ENCODE measurements at places on chromosomes 7 and 10. TPM values are rescaled to one million over a fixed set of nuclear protein-coding genes. Genes with fewer than 3 reads are reported as not detected.

DNA sequence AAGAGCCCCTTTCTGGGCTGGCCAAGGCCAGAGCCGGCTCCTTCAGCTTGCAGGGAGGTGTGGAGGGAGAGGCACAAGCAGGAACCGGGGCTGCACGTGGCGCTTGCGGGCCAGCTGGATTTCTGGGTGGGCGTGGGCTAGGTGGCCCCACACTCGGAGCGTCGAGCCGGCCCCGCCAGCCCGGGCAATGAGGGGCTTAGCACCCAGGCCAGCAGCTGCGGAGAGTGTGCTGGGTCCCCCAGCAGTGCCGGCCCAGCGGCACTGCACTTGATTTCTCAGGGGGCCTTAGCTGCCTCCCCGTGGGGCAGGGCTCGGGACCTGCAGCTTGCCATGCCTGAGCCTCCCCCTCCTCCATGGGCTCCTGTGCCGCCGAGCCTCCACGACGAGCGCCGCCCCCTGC lies 48.1 kb downstream of the SH2D4B start:
- DNase-seq: no peak

DNA sequence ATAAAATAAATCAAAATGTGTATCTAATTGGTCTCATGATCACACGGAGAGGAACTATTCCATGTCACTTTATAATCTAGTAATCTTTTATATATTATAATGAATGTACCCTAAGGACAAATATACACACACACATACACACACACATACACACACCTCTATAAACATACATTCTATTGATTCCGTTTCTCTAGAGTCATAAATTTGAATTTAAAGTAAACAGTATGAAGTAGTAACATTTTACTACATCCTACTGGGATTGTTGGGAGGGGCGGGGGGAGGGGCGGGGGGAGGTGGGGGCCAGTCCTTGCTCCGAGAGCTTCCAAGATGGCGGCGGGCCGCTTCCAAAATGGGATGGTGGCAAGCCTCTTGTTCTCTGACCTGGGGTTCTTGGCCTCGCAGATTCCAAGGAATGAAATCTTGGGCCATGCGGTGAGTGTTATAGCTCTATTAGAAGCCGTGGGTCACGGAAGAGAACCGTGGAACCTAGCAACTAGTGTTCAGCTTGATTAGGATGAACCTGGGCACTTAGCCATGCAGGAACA lies 143.2 kb downstream of the REEP3 start:
- DNase-seq: no peak

DNA sequence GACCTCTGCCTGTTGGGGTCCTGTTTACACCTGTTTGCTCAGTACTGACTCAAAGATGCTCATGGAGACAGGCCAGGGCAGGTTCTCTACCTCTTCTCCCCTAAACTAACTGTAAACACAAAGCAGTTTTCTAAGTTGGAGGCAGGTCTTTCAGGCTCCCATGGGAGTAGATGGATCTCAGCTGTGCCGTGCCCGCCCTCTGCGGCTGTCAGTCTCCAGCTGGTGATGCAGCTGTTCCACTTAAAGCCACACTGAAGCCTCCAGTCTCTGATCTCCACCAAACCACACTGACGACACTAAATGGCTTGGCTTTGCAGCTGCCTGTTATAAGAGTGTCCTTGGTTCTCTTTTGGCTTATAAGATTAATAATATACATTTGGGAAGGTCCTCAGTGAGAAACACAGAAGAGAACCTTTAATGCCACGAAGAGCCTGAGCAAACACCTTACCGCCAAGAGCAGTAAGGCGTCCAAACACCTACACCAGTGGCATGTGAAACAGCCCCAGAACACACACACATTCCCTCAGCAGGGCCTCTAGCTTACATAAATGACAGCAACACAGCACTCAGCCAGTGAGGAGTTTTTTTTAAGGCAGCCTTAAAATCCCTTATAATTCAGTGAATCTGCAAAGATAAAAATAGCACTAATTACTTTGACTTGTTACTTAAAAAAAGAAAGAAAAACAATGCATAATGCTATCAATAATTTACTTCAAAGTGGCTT lies 60.4 kb upstream of the KCNIP2 start:
- peak; percentile 64 for DNase-seq

- no peak for DNase-seq
These were observed 187.1 kb downstream of the NPSR1 start for GRCh38 chr7:34844936-34845665.

DNA sequence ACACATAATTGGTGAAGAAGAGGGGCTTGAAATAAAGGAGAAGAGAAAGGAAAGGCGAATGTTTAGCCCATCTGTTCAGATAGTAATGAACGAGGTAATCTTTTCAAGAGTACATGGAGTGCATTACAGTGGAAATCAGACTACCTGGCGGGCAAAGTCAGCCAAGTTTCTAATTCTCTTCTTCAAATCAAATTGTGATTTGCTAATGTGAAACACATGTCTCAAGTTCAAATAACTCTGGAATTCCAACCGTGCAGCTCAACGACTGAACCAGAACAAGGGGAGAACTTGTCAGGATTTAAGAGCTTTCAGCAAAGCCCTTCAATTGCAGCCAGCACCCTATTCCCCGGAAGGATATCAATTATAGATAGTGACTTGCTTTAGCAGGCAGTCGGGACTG lies 216.9 kb downstream of the GLI3 start:
- no peak for DNase-seq

DNA sequence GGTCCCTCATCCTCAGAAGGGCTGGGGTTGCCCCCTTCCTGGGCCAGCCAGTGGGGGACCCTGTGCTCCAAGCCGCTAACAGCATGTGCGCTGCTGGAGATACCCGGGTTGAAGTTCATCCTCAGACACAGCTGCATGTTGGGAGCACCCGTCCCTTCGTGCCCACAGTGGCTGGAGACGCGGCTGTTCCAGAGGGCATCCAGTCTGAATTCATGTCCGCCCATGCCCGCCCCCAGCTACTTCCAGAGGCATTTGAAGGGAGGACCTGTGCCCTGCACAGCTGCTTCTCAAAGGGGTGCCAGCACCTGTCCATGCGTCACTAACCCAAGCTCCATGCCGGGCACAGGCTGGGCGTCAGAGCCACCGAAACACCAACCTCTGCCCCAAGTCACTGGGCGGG lies 68.1 kb upstream of the ADGRA1 start:
- DNase-seq: no peak

- DNase-seq: no peak
These were observed 228.9 kb downstream of the AGMO start for GRCh38 chr7:15332956-15333355.

DNA sequence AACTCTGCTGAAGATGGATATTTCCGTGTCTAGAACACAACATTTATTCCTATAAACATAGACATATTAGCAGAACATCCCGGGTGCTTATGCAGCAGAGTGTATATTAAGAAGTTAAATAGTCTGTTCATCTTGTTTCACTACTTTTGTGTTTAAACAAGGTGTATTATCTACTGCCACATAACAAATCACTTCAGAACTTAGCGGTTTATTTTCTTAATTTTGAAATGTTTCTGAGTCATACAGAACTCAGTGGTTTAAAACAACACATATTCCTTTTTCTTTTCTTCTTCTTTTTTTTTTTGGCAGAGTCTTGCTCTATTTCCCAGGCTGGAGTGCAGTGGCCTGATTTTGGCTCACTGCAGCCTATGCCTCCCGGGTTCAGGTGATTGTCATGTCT lies 25.8 kb downstream of the DENND10 start:
- DNase-seq: no peak

DNA sequence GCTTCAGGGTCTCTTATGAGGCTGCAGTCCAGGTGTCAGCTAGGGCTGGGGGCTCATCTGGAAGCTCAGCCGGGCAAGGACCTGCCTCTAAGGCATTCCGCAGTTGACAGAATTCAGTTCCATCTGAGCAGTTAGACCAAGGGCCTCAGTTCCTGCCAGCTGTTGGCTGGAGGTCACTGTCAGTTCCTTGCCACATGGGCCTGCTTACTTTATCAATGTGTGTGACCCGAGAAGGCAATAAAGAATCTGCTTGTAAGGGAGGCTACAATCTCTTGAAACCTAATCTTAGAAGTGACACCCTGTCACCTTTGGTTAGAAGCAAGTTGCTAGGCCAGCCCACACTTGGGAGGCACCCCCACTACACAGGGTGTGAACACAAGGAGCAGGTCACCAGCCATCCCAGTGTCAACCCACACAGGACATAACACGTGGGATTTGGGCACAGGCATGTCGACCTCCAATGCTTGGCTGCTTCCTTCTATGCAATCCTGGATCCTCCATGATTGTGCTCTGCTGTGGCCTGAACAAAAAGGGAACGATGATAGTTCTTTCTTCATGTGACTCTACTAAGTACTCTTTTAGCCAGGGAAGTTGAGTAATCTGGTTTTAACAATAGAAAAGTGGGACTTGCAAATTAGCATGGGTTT lies 41.8 kb downstream of the MTURN start:
- no peak for DNase-seq

GRCh38 chr7:95601316-95601715 lies 5.0 kb upstream of the PDK4 start:
- DNase-seq: no peak

DNA sequence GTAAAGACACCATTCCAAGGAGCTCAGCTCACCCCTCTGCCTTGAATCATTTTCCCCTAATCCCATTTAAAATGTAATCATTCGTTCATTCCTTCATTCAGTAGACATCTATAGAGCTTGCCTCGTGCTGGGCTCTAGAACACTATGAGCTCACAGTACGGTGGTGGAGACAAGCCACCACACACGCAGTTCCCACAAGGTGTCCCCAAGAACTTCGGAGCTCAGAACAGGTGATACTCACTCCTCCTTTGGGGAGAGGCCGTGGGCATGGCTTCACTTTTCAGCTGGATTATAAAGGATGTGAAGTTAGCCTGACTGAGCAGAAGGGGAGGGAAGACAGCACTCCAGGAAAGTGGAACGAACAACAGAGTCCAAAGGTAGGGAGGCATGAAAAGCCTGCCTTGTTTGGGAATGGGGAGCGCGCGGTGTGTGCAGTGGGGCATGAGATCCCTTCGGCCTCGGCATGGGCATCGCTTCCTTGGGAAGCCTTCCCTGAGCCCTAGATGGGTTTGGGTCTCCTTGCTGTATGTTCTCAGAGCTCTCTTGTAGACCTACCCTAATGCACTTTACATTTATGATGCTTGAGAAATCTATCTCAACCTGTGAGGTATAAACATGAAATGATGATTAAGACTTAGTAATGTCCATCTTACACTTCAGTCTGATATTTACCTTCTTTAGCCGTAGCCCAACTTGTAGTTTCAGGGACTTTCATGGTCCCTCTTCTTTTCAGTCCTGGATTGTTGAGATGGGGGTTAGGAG lies 809 bp upstream of the OGA start:
- no peak for DNase-seq

GRCh38 chr7:139358541-139359365 lies 941 bp upstream of the LUC7L2 start:
- no peak for DNase-seq

The SHTN1 gene
- total RNA-seq: 17.0 TPM

The HOXA6 gene
- total RNA-seq: 12.5 TPM

The ATRNL1 gene
- total RNA-seq: 180 TPM

The KEL gene
- total RNA-seq: 3.4 TPM

The CDNF gene
- 0.50 TPM for total RNA-seq

All from spinal cord (tissue), 10 donors.